T-cell (primary cell): ENCODE measurements at places on chromosomes 5 and 9. TPM values are rescaled to one million over a fixed set of nuclear protein-coding genes. Genes with fewer than 3 reads are reported as not detected.
A peak's percentile ranks its signal among the peaks of the same experiment; 100 is the strongest.

DNA sequence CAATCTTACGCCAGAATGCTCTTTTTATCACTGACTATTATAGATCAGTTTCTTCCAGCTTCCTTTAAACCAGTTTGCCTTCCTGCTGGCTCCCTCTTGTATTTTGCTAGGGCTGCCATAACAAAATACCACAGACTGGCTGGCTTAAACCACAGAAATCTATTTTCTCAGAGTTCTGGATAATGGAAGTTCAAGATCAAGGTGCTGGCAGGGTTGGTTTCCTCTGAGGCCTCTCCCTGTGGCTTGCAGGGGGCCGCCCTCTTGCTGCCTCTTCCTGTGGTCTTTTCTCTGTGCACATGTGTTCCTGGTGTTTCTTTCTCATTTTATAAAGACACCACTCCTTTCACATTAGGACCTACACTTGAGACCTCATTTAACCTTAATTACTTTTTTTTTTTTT, 6.8 kb upstream of the FXN start:
- peak; percentile 32 for DNase-seq

DNA sequence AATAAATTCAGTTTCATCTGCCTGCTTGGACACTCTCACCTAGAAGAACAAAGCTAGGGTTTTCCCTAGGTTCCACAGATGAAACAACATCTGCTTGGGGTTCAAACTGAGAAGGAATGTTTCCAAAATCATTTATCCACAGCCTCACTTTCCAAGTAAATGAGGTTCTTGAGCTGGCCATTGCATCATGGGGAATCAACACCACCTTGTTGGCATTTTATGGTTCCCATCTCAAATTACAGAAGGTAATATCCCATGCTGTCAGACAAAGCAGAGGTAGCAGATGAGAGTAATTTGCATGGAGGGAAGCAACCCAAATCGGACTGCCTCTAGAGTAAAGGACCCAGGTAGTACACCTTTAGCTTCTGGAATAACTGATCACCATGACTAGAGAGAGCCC, 10.5 kb upstream of the NR4A3 start:
- DNase-seq: no peak

DNA sequence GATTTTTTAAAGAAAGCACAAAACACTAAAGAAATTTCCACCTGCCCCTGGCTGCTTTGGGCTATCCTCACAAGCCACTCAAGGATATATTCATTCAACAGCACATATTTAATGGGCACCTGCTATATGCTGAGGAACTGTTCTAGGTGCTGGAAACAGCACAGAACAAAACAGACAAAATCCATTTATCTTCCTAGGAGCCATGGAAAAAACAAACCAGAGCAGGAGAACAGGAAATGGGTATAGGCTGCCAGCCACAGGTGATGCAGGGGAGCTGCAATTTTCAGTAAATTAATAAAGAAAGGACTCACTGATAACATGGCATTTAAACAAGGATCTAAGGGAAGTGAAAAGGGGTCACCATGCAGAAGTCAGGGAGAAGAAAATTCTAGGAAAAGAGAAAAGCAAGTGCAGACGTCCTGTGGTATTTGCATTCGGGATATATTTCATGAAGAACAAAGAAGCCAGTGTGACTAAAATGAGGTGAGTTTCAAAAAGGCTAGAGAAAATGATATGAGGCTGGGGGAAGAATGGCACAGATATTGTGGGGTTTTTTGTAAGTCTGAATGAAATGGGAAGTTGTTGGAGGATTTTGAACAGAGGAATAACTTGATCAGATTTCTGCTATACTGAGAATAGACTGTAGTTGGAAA, 152.2 kb downstream of the ADAMTSL1 start:
- DNase-seq: no peak

- no peak for DNase-seq
Measured at GRCh38 chr9:75644649-75645048, 245.8 kb upstream of the PCSK5 start.

GRCh38 chr9:34575862-34576596, 13.5 kb downstream of the CNTFR start:
- no peak for DNase-seq

DNA sequence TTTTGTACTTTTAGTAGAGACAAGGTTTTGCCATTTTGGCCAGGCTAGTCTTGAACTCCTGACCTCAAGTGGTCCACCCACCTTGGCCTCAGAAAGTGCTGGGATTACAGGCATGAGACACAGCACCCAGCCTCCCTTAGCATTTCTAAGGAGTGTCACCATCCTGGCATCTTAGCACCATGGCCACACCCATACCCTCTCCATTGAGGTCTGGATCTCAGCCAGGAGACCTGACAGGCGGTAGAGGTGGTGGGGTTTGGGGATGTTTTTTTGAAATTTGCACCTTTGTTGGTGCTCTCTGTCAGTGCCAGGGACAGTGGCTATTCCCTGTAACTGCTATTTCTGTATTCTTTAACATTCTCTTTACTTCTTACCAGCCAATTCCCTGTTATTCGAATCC, 72.5 kb downstream of the TRIM36 start:
- DNase-seq: no peak

Gene OTP
- not detected for total RNA-seq

Gene GPR150
- 1.6 TPM for total RNA-seq

Gene CARD9
- total RNA-seq: 1.4 TPM

Gene ARL14EPL
- not detected for total RNA-seq

Gene SLC27A6
- not detected for total RNA-seq

DNA sequence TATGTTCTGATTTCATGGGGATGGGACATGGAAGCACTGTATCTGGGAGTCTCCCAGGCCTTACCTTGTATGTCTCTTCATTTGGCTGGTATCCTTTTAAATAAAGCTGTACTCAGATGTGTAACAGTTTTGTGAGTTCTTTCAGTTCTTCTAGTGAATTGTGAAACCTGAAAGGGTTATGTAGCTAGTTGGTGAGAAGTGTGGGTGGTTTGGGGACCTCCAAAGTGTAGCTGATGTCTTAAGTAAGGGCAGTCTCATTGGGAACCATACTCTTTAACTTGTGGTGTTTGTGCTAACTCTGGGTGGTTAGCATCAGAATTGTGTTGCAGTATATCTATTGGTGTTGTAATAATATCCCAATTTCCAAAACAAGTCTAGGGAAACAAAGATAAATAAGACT, 166.9 kb upstream of the CCNH start:
- DNase-seq: no peak

- no peak for DNase-seq
Measured at GRCh38 chr5:132243366-132243977, 14.0 kb upstream of the PDLIM4 start.

- no peak for DNase-seq
Measured at GRCh38 chr5:84450617-84451414, 66.1 kb upstream of the EDIL3 start.

GRCh38 chr5:77636641-77637169, 1.8 kb downstream of the OTP start:
- DNase-seq: no peak

Gene CAMK4
- total RNA-seq: 274 TPM

Gene TMEM174
- not detected for total RNA-seq

DNA sequence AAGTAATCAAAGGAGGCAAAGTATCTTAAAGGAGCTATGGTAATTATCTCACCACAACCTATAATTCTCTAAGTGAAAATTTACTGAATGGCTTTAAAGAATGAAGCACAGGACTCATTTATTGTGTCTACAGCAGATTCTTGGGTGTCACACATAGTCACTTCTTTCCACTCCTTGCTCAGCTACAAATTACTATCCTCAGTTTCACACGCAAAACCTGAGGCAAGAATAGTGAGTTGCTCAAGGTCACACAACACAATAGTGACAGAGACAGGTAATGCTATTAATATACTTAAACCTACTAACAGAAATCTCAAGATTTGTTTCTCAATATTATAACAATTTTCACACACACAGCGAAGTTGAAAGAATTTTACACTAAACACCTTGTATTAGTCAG, 120.9 kb upstream of the STK32A start:
- DNase-seq: no peak

- DNase-seq: no peak
Measured at GRCh38 chr5:145204743-145205142, 630.4 kb downstream of the PRELID2 start.

DNA sequence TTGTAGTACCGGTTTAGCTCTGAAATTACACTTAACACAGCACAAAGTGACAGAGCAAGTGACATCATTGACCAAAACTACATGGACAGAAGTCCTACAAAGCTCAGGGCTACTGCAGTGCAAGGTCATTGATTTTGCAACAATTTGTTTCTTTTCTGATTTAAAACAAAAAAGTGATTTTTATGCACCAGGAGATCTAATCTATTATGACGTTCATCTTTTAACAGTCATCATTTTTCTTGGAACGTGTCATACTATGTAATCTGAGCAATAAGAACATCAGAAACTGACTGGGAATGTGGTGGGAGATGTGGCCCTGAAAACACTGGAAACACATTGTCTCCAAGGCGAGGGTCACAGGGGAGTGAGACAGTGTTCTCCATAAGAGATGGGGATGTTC, 17.4 kb upstream of the ZFAND5 start:
- no peak for DNase-seq

- no peak for DNase-seq
Measured at GRCh38 chr9:70228118-70228517, 30.7 kb upstream of the SMC5 start.

DNA sequence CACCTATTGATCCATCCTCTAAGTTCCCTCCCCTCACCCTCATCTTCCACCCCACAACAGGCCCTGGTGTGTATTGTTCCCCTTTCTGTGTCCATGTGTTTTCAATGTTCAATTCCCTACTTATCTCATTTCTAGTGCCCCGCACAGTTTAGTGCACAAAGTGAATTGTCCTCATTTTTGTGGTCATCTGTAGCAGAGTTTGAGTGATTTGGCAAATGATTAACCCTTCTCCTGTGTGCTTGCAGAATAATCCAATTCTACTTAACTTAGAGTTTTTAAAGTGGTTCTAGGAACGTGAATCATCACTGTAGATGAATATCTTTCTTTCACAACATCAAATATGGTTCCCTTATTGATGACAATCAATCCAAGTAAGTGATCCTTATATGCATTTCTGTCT, 6.3 kb upstream of the HAPLN1 start:
- DNase-seq: no peak

Gene C5
- total RNA-seq: 1.5 TPM

DNA sequence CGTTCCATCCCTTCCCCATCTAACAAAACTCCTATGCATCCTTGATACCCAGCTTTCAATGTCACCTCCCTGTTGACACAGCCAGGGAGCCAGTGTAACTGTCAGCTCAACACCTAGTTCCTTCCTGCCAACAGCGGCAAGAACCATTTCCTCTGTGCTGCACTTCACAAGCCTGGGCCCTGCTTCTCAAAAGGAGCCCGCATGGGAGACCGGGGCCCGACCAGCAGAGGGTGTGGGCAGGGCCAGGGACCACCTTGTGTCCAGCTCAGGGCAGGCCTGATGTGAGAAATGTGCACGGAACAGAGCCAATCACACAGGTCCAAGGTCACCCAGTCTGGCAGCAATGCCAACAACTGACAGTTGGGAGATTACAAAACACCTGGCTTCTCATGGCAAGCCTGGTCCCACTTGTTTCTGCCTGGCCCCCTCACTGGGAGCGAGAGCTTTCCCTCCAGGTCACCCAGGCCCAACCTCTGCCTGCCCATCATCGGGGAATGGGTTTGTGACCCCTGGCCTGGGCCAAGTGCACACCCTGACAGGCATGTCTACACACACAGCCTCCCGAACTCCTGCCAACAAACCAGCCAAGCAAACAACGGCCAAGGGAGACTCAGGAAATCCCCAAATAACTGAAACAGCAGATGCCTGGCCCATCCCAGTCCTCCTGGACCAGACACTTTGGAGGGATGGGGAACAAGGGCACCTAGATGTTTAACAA, 3.1 kb downstream of the RNF44 start:
- DNase-seq: peak; percentile 47

- no peak for DNase-seq
Measured at GRCh38 chr9:20269620-20270019, 352.7 kb downstream of the MLLT3 start.

- no peak for DNase-seq
Measured at GRCh38 chr9:2120926-2121689, 106.0 kb downstream of the SMARCA2 start.

Gene PRRX2
- not detected for total RNA-seq

DNA sequence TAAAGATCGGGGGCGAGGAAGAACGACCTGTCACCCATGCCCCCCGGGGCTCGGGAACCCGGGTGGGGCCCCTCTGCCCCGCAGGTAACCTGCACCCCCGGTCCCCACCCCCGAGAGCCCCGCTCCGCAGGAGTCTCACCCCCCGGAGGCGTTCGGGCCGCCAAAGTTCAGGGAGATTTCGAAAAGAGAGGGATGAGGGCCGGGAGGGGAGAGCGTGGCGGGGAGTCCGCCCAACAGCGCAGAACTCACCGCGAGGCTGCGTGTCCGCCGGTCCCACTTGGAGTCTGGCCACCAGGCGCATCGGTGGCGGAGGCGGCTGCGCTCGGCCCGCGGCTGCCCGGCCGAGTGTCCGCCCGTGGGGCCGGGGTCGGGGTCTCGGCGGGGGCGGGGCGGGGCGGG, at the start of gene PHF19:
Gene PHF19 (minus strand): TSS at position 347 of the 399 bp plus-strand sequence. CDS start 2,447 bp downstream, outside the sequence.
- DNase-seq: peak; percentile 42
